GDM1 (cell line): ENCODE measurements at places on chromosomes 2 and 18.
A peak's percentile ranks its signal among the peaks of the same experiment; 100 is the strongest.

DNA sequence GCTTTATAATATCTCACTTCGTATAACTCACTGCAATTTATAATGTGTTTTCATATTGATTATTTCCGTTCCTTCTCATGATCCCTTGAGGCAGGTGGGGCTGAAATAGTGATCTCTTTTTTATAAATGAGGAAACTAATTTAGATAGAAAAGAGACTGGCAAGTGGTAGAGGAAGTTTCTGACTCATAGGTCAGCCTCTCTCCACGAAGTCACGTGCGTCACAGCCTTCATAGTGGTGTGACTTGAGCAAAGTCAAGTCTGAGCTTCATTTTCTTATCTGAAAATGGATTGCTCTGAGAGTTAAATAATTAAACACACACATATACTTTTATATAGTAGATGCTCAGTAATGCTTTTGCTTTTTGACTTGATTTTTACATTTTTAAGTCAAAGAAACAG is 19.9 kb downstream of the ABCG5 start:
- DNase-seq, result peak; percentile 4

GRCh38 chr18:46663539-46663938 is 6.5 kb upstream of the LOXHD1 start:
- no peak for DNase-seq

GRCh38 chr2:119323459-119323858 is 43.2 kb downstream of the C2orf76 start:
- no peak for DNase-seq

DNA sequence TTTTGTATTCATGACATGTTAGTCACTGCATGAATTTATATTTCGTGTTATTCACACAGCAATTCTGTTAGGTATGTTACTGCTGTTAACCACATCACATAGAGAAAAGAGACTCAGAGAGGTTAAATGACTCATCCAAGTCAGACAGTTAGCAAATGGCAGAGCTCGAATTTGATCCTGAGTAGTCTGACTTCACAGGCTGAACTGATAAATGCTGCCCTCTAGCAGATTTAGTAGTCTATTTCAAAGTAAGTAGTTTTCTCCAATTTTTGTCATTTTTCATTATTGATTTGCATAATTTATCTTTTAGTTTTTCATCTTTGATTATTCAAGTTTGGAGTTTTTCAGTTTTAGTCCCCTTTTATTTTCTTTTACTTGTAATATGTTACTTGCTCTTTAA is 58.3 kb downstream of the WDR7 start:
- no peak for DNase-seq

GRCh38 chr18:49071317-49071716 is 120.6 kb upstream of the SMAD7 start:
- no peak for DNase-seq

- no peak for DNase-seq
Measured at GRCh38 chr2:202624133-202624532, 10.6 kb upstream of the FAM117B start.

DNA sequence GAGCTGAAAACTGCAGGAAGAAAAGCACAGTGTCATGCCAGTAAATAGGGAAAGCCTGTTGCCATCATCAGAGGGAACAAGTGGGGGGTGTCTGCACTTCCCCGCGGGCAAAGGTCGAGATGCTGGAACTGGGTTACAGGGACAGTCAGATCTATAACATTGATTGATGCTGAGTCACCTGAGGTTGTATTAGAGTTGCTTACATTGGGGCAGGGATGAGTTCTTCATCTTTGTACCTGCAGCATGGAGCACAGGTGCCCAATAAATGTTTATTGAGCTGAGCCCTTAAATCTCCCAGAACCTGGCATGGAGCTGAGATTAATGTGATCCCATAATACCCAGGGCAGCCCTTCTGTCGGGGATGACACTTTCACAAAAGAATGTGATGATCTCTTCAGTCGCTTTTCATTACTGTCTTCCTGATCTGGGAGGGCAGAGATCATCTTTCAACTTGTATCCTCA is 5.9 kb upstream of the RNF152 start:
- DNase-seq, result no peak

DNA sequence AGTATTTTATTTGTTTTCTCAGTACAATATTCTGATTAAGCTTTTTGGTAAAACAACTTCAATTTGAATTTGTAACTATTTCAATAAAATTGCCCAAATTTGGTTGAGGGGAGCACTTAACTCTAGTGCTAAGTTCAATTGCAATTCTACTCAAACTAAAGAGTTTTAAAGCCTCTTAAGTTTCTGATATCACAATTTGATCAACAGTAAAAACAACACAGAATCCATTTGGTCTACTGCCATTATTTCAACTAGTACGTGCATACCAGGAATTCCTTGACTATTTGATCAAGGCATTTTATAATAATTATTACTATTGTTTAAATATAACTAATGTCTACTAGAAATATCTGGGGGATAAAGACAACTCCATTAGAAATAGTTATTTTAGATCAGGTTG is 150.9 kb downstream of the ROCK1 start:
- no peak for DNase-seq

DNA sequence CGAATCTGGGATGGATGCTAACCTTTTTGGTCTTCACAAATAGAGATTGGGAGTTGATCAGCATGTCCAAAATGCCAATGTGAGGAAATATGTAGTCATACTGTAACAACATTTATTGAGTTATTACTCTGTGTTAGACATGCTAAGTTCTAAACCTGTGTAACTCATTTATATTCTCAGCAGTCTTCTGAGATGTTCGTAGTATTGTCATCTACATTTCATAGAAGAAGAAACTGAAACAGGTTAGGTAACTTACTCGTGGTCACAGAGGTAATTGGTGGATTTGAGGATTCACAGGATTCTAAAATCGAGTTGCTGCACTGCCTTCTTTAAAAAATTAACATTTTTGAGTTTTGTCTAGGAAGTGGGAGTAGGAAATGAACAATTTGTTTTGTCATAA is 162.1 kb downstream of the UBE2E3 start:
- no peak for DNase-seq

GRCh38 chr18:43422518-43422917 is 145.2 kb upstream of the SYT4 start:
- DNase-seq, result no peak

- DNase-seq, result no peak
Measured at GRCh38 chr18:70156886-70157285, 48.6 kb downstream of the RTTN start.

DNA sequence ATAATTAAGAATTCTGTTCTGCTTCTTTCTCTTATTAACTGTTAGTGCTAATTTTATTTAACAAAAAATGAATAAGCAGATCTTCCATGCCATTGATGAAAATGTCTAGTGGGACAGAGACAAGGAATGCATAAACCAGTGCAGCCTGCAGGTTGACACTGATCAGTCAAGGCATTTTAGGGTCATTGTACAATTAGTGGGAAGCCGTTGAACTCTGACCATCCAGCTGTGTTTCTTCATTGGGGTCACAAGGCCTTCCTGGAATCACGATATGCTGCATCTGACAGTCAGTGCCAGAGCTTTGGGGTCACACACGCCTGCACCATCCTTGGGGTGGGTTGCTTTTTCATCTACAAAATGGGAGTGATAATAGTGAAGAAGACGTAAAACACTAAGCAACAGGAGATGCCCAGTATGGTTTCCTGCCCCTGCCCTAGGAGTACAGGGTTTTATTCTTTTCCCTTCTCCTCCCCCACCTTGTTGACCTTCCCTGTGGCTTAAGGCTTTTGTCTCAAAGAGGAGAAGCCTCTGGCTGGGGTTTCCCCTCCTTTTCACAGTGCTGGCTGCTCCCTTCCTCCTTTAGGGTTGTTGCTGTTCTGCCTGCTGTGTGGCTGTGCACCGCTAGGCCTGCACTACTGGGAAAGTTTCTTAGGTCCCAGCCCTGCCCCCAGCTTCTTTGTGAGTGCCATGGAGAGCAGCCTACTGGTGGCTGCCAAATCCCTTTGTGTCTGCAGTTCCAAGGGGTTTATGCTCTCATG is 245.6 kb downstream of the TPGS2 start:
- DNase-seq, result no peak

GRCh38 chr2:125405816-125406215 is 1250.1 kb upstream of the GYPC start:
- DNase-seq, result no peak
